ENCODE measurements at places on chromosomes 3 and 15.

GRCh38 chr3:183725387-183725786 lies 27.8 kb downstream of the YEATS2 start:
- DNase-seq, result no peak

DNA sequence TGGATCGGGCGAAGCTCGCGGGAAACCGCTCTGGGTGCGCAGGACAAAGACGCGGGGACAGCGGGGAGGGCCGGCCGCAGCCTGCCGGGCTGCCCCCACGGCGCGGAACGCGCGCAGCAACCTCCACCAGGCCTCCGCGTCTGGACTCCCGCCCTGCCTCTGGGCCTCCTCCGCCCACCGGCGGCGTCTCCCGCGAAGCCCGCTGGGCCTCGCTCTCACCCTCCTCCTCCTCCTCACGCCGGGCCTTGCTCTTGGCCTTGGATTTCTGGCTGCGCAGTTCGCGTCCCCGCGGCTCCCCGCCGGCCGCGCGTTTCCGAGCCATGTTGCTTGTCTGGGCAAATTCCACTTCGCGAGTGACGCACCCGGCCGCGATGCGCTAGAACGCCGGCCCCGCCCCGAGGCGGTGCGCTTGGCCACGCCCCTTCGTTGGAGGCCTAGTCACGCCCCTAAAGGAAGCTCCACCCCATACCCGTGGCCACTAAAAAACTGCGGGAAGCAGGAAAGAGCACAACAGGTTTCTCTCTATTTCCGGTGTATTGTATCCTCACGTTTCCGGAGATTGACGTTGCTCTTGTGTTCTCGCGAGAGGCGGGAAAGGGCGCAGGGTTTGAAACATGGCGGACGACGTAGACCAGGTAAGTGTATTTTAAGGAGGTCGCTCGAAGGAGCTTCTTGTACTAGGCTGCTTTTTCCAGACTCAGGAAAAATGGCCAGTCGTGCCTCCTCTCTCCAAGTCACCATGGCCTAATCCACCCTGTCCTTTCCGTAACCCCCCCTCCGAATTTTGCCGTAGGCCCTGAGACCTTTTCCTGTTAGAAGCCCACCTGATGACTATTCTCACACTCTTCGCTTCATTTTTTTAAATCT lies at the start of the genes LSM3 and XPC:
LSM3 (plus strand) TSS at position 571 of the 867 bp plus-strand sequence; CDS start at position 615, 44 bp downstream.
XPC (minus strand) TSS at position 355 of the 867 bp plus-strand sequence; CDS start at position 322, 33 bp downstream.
- DNase-seq, result peak; percentile 96

GRCh38 chr3:184568924-184569829 lies 7.6 kb downstream of the EPHB3 start:
- no peak for DNase-seq

- DNase-seq, result no peak
Measured at GRCh38 chr3:72189339-72189738, 404.4 kb upstream of the PROK2 start.

GRCh38 chr3:181253796-181254195 lies 264.3 kb upstream of the DNAJC19 start:
- DNase-seq, result no peak

- DNase-seq, result no peak
Measured at GRCh38 chr3:178804606-178805005, 267.0 kb downstream of the ZMAT3 start.

GRCh38 chr3:163863146-163863545 lies 1215.2 kb downstream of the SI start:
- no peak for DNase-seq

DNA sequence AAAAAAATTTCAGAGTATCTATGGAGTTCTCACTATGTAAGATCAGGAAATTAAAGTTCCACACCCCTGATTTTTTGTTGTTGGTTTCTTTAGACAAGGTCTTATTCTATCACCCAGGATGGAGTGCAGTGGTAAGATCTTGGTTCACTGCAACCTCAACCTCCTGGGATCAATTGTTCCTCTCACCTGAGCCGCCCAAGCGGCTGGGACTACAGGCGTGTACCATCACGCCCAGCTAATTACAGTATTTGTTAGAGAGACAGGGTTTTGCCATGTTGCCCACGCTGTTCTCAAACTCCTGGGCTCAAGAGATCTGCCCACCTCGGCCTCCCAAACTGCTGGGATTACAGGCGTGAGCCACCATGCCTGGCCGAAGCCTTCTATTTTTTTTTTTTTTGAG lies 12.4 kb downstream of the QRICH1 start:
- no peak for DNase-seq

GRCh38 chr3:45367453-45367871 lies 20.9 kb upstream of the LARS2 start:
- DNase-seq, result no peak

DNA sequence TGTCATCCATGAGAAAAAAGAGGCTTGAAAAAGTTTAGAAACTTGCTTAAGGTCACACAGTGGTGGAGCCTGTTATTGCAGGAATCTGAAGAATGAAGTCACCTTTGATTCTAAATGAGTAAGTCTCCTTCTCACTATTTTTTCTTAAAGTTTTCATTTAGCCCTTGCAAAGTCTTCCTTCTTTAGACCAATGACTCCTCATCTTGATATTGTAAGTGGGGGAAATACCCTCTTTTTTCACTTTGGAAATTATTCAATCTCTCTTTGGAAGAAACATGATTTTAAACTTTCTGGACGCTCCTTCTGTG lies 787 bp upstream of the SLMAP start:
- DNase-seq, result no peak

GRCh38 chr3:86239946-86240345 lies 751.0 kb downstream of the VGLL3 start:
- DNase-seq, result no peak

DNA sequence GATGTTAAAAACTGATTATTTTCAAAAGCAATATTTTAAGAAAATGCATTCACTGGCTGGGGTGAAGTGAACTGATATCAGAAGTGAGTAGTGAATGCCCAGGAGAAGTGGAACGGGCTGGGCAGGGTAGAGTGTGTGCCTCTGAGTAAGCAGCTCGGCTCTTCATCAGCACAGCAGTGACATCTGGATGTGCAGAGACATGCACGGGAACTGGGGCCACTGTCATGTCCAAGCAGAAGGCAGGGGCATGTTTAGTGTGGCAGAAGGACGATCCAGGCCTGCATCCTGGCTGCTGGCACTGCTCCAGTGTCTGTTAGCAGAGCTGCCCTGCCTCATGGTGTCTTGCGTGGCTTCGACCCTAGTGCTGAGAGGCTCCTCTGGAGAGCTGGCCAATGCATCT lies 305.6 kb upstream of the LRRFIP2 start:
- no peak for DNase-seq

DNA sequence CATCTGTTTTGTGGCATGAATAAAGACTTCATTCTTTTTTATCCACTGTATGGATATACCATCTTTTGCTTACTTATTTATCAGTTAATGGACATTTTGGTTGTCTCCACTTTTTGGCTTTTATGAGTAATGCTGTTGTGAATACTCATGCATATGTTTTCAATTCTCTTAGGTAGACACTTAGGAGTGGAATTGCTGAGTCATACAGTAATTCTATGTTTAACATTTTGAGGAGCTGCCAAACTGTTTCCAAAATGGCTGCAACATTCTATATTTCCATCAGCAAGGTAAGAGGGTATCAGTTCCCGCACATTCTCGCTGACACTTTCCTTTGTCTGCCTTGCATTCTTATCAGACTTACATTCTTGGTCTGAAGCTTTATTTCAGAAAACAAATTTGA lies 191.1 kb downstream of the WNT5A start:
- no peak for DNase-seq

GRCh38 chr15:55829826-55830225 lies 86.9 kb upstream of the PRTG start:
- DNase-seq, result no peak

- no peak for DNase-seq
Measured at GRCh38 chr3:111096487-111097209, 25.0 kb downstream of the NECTIN3 start.

DNA sequence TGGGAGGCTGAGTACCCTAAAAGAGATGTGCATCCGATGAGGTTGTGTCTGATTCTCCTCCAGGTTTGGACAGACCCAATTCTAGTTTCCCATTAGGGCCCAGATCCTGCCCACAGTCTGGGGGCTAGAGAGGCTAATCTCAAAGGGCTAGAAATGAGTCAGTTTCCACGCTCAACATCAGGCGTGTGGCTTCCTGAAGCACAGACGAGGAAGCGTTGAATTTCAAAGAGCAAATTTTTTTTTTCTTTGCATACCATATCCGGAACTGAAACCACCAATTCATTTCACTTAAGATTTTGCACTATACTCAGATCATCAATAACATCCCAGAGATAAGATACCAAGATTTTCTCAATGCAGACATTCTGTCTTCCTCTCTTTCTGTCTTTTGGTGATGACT lies 173.8 kb upstream of the BCL6 start:
- DNase-seq, result peak; percentile 27

DNA sequence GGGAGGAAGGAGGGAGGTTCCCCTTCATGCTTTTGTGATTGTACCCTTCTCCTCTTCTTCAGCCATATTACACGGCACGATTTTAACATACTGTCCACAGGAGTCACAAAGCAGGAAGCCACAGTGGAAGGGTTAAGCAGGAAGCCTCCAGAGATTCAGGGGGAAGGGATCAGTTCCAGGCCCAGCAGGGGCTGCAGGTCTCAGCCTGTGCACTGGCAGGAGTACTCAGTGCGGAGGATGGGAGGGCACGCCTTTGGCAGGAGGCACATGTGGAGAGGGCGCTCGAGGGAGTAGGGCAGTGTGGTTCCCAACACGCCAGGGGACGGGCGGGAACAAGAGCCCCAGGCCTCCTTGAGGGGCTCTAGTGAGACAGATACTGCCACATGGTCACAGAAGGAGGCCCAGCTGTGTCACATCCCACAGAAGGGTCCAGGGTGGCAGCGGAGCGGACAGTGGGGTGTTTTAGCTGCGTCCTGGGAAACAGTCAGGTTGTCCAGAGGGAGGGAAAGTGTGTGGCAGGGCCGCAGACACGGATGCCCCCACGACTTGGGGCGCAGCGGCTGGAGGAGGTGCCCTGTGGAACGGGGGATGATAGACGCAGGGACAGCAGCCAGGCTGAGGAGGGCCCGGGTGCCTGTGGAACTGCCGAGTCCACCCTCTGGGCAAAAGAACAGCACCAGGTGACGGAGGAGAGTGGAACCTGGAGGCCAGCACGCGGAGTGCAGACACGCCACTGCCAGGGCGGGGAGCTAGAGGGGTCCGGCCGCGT lies 77.5 kb downstream of the CHSY1 start:
- DNase-seq, result no peak

DNA sequence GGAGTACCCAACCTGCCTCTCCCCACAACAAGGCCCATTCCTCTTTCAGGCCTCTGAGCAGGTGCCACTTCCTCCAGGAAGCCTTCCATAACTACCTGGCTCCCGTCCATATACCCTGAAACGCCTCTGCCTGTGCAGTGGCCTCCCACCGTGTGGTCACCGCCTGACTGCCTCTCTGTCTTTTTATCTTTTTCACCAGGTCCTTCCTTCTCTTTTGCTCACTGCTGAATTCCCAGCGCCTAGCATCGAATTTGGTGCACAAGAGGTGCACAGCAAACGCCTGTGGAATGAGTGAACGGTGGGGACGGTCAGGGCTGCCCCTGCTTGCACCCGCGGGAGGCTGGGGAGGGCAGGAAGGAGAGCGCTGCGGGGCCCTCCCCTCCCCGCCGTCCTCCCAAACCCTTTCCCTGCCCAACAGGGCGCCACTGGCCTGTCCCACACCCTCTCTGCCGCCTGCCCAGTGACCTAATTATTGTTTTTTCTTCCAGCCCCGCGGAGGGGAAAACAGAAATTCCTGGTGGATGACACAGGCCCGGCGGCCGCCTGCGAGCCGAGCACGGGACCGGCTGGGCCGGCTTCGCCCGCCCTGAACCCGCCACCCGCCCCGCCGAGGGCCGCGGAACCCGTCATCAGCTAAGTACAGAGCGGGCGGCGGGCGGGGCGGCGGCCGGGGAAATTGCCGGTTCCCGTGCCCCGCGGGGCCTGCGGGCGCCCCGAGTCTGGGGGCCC lies 140.1 kb downstream of the SMAD6 start:
- no peak for DNase-seq

DNA sequence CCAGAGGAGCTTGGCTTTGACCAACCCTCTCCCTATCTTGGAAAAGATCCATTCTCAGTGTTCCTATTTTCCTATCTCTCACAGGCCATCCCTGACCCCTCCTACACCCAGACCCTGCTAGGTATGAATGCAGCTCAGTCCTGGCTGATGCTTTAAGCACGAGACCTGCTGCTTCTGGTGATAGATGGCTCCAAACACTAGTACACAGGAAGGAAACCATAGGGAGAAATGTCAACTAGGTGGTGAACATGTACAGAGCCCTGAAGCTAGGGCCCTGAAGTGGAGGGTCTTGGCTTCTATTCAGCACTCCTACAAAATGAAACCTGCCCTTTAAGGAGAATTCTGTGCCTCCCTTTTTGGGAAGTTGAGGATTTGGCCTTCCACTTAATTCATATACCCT lies 47.4 kb upstream of the MANF start:
- DNase-seq, result no peak

DNA sequence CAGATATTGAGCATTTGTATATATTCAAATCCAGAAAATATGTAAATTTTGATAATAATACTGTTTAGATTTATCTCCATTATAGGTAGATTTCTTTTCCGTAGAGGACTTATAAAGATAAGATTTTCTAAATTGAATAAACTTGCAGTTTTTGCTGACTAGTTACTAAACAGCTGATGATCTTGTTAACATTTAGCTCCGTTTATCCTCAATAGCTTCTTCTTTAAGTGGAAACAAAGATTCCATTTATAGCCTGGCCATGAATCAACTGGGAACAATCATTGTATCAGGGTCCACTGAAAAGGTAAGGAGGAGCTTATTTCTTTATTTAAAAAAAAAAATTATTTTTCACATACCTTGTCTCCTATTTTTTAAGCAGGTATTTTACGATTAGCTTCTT lies 16.7 kb downstream of the WDR48 start:
- no peak for DNase-seq

- DNase-seq, result no peak
Measured at GRCh38 chr3:65664446-65664845, 374.3 kb downstream of the MAGI1 start.

- no peak for DNase-seq
Measured at GRCh38 chr3:112297714-112298113, 3.7 kb upstream of the SLC9C1 start.

DNA sequence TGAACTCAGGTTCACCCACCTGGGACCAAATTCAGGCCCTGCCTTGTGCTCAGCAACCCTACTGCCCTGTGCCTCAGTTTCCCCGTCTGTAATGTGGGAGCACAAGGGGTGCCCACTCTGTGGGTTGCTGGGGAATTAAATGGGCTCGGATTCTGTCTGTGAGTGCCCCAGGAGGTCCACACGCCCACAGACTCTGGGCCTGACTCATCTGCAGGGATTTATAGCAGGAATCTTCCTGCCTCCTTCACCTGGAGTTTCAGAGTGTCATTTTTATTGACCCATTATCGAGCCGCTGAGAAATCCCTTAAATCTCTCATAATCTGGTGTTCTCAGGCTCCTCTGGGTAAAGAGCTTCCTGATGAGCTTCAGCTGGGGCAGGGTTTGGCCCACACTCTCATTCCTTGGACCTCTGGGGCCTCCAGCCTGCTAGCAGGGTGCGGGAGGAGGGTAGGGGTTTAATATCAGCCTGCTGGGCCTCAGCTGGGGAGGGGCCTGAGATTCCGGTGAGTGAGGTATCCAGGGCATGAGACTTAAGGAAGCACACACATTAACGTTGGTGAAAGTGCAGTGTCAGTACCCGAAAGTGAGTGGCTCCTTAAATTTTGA lies 16.4 kb downstream of the C3orf18 start:
- no peak for DNase-seq

- DNase-seq, result no peak
Measured at GRCh38 chr3:10285272-10286132, 7.2 kb downstream of the GHRL start.

All from activated T-helper 1 cell treated with Interleukin-2 at 50 U/mL for 16 hours (primary cell).